Gastroesophageal sphincter (tissue), 4 donors: ENCODE measurements at places on chromosomes 3 and 15. TPM values are rescaled to one million over a fixed set of nuclear protein-coding genes. Genes with fewer than 3 reads are reported as not detected.

Gene GPR156
- 0.40 TPM for total RNA-seq

Gene KLF15
- 95.4 TPM for total RNA-seq

Gene CD276
- 58.9 TPM for total RNA-seq

Gene CFAP20DC
- total RNA-seq = 0.35 TPM

Gene AHSG
- not detected for total RNA-seq

Gene CCR4
- total RNA-seq = not detected

Gene ARL13B
- total RNA-seq = 22.5 TPM

Gene SLC28A1
- total RNA-seq = not detected

Gene TRH
- total RNA-seq = not detected

Gene RNU5B-1
- total RNA-seq = not detected
